ENCODE measurements at places on chromosomes 11 and 22.

GRCh38 chr11:58924230-58924629 lies 15.1 kb upstream of the GLYATL1 start:
- DNase-seq, result no peak

- no peak for DNase-seq
Observed at GRCh38 chr11:118313242-118313641, 8.7 kb downstream of the CD3E start.

DNA sequence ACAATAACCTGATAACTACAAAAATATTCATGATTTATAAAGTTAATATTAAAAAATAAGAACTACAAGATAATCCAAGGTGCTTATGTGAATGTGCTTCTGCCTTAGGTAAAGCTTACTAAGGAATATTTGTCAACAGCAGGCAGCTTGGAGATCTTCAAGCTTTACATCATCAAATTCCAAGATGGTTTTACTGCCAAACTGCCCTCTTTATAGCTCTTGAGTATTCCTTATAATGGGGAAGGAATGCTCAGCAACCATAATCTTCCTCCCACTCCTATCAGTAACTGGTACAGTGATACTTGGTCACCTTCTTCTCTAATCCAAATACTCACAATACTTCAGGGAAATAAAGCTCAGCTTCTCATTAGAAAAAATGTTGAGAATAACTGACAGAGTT lies 30.1 kb downstream of the SBF2 start:
- DNase-seq, result no peak

DNA sequence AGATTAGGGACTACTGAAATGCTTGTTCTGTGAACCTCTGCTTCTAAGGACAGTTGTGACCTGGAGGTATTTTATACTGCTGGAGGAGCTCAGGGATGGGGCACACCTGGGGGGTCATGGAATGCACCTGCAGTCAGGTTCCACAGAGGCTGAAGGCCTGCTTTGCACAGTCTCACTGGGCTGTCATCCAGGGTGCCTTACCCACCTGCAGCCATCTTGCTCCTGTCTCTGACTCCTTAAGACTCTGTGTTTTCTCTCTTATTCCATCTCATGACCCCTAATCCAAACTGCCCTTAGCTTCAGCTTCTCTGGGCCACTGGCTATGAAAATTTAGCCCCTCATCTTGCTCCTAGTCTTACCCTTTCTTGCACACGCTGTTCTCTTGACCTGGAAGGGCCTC lies 127.0 kb upstream of the SNX19 start:
- no peak for DNase-seq

GRCh38 chr22:31969789-31970489 lies 25.6 kb downstream of the YWHAH start:
- DNase-seq, result peak; percentile 31

GRCh38 chr22:40412441-40412840 lies 42.0 kb downstream of the SGSM3 start:
- no peak for DNase-seq

- DNase-seq, result no peak
Observed at GRCh38 chr11:72245263-72245816, 1.4 kb upstream of the PHOX2A start.

- no peak for DNase-seq
Observed at GRCh38 chr11:92711926-92712325, 257.5 kb upstream of the MTNR1B start.

DNA sequence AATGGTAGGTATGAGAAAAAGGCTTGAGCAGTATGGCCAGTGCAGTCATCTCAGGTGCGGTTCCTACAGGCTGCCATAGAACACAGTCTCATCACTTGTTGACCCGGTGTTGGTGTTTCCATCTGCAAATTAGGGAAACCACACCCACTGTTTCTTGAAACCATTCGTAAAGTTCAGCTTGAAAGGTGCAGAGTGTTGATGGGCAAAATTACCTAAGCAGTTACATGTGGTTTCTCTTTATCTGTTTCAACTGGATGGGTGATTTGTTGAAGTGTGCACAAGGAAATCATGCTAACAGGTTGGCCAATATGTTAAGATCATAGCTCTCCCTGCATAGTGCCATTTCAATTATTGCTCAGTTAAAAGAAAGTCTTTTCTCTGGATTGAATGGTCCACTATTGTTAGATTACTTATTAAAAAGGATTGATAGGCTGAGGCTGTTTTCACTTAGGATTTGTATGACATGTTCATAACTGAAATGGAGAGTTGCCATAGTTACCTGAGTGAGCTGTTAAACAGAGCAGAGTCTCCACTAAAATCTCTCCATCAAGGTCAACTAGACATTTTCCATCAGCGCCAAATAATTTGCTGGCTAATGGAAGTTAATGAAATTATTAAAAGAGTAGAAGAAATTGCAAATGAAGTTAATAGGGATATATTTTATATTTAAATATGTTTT lies 203.1 kb upstream of the MTMR2 start:
- no peak for DNase-seq

DNA sequence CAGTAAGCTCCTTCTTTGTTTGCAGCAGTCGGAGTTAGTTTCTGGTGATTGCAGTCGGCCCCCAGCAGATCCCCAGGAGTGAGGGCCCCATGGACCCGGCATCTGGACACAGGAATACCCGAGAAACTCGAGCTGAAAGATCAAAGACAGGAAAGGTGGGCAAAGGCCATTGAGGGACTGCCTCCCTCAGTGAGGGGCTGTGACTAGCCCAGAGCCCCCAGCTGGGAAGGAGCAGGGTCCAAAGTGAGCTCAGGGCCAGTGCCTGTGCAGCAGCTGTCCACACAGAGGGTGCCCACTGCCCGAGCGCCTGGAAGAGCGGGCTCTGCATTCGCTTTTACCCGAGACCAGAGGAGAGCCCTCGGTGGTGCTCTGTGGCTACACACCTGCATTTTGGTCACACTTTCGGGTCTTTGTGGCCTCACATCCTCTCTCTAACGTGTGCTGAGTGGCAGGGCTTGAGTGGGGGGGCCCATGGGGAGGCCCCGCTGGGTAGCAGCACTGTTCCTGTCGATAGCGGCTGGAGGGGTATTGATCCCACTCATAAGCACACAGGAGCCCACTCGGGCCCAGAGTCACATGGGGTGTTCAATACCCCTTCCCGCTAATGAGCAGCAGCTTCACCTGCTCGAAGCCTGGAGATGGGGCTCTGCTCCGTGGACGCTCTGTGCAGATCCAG lies 532.9 kb downstream of the TBC1D22A start:
- DNase-seq, result no peak

- DNase-seq, result no peak
Observed at GRCh38 chr11:72380132-72380503, 54.2 kb downstream of the CLPB start.

Measured in central memory CD8-positive, alpha-beta T cell (primary cell).